Fibroblast of the aortic adventitia (primary cell): ENCODE measurements at places on chromosomes 2 and 18.

DNA sequence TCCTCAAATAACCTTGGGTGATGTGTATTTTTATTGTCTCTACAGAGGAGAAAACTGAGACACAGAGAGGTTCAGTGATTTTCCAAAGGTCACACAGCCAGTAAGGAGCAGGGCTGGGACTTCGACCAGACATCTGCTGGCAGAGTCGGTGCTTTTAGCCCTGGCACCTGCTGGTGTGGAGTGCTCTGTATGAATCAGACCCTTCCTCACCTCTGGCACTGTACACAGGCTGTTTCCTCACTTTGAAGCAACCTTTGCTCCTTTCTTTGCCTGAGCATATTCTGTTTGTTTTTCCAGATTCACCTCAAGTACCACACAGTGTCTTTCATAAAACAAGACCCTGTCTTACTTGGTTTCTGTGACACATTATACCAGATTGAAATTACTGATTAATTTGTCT is 107.9 kb downstream of the DPP10 start:
- DNase-seq: no peak

DNA sequence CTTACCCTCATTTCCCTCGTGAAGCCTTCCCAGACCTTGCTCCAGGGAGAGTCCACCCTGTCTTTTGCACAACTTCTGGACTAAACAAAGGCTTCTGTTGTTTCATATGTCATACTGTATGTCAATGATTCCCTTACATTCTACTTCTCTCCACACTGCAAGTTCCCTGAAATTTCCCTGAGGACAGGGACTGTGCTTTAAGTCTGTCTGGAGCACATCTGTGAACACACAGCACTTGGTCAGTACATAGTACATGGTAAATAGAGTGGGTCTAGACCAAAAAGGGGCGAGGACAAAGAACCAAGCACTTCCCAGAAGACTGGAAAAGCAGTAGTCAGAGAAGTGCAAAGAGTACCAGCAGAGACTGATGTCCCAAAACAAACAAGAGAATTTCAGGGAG is 23.7 kb upstream of the IMPA2 start:
- DNase-seq: no peak

- DNase-seq: no peak
Observed at GRCh38 chr2:156129227-156129626, 203.3 kb downstream of the NR4A2 start.

- DNase-seq: peak; percentile 100
Observed at GRCh38 chr2:237291138-237291792, 122.7 kb downstream of the COL6A3 start.

DNA sequence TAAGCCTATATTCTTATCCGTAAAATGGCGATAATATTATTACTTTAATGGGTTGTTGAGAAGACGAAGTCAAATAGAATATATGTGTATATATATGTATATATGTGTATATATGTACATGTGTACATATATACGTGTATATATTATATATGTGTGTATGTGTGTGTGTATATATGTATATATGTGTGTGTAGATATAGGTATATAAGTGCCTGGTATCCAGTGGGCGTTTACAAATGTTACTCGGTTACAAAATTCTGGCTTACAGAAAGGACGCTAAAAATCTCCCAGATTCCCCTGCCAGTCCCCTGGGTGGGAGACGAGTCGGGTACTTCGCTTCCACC is 295 bp upstream of the MTX2 start:
- no peak for DNase-seq

DNA sequence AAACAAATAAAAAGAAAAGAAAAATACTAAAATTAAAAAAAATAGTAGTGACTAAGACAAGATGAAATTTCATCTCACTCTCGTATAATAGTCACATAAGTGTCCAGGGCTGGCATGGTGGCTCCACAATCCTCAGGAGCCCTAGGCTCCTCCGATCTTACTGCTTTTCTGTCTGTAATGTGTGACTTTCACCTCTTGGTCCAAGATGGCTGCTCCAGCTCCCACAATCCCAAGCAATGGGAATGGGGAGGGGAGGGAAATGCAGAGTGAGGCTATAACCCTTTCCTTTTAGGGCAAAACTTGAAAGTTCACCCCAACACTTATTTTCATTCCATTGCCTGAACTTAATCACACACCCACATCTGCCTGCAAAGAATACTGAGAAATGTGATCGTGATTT is 90.4 kb downstream of the MOGAT1 start:
- DNase-seq: no peak

DNA sequence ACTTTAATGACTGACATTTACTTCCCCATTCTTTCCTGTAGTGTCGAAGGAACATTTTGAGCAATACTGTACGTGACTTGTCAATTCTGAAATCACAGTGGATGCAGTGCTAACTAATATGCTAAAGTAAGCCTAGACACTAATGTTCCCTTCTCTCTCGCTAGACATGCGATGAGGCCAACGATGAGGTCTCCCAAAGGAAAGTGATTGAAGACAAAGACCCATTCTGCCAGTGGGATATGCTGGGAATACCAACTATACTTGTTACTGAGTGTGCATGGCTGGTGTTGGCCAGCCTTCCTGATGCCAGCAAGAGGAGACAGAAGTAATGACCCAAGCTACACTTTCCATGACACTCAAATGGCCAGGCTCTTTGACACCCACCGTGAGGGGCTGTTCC is 2.5 kb upstream of the SERPINE2 start:
- no peak for DNase-seq

GRCh38 chr2:42339191-42339912 is 21.7 kb downstream of the COX7A2L start:
- DNase-seq: no peak

GRCh38 chr2:174606336-174606735 is 8.7 kb upstream of the WIPF1 start:
- peak; percentile 78 for DNase-seq

- peak; percentile 45 for DNase-seq
Observed at GRCh38 chr2:237614151-237614720, 13.2 kb upstream of the LRRFIP1 start.

DNA sequence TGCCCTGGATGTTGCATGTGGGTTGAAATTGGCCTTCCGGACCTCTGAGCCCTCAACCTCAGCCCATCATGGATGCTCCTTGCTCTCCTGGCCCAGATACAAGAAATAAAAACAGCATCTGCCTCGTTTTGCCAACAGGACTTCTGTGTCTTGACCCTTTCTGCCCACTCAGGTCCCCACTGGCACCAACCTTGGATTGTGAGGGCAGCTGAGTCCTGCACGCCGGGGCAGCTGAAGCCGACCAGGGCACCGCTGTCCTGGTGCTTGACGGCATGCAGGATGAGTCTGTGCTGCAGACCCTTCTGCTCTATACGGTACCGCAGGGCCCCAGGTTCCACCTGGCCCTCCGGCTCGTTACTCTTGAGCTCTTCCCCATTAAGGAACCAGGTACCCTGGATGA is 4.7 kb downstream of the OBSL1 start:
- DNase-seq: no peak

DNA sequence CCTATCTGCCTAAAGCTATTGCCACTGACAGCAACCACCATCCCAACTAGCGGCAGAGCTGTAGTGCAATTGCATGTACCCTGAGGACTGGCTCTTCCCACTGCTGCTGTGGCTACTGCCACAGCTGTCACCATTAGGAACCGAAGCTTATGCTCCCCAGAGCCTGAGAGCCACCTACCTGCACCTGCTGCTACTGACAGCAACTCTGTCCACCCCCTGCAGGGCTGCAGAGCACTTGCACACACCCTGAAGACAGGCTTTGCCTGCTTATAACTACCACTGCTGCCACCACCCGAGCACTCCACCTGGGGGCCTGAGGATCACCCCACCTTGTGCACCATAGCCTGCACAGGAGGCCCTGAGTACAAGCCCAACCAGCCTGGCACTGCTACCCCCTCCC is 217.6 kb upstream of the FOSL2 start:
- DNase-seq: no peak

GRCh38 chr2:224843141-224843540 is 127.0 kb upstream of the CCDC195 start:
- peak; percentile 6 for DNase-seq

DNA sequence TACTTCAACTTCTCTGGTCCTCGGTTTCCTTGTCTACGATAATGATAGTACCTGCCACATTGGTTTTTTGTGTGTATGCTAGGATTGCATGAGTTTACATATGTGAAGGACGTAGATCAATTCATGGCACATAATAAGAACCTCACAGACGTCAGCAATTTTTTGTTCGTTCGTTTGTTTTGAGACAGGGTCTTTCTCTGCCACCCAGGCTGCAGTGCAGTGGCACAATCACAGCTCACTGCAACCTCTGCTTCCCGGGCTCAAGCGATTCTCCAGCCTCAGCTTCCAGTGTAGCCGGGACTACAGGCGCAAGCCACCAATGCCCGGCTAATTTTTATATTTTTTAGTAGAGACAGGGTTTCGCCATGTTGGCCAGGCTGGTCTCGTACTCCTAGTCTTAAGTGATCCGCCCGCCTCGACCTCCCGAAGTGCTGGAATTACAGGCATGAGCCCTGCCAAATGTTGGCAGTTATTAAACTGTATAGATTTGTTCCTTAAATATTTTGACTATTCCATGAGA is 756 bp upstream of the SLC35F5 start:
- DNase-seq: no peak

DNA sequence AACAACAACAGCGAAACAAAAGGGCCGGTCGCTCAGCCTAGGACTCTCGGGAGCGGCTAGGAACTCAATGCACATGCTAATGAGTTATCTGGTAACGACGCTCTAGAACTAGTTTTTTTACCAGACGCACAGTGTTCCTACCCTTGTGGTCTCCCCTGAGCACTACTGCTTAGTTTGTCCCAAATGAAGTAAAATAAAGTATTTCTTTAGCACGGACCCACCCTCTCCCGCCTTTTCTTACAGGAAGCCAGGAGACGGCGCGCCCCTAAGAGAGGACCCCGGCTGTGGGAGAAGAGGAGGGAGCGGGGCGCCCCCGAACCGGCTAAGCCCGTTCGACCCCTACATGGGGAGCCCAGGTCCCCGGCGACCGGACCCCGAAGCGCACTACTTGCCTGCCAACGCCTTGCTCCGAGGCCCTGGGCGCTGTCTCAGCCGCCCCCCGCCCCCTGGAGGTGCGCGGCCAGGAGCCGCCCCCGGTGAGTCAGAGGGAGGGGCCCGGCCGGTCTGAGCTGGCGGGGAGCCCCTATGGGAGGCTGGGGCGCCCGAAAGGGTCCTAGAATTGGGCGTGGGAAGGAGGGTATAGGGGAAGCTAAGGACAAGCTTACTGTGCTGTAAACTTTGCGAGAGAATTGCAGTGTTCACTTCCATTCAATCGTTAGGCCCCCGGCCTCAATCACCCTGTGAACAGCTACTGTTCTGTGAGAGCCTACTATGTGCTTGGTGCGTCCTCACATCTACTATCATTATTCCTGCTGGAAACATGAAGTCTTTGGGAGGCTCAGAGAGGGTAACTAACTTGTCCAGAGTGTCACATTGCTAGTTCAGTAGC is 3.6 kb upstream of the CAPG start:
- peak; percentile 50 for DNase-seq

GRCh38 chr2:1581965-1582625 is 162.2 kb downstream of the PXDN start:
- DNase-seq: no peak

- DNase-seq: peak; percentile 93
Observed at GRCh38 chr2:133434959-133435668, 133.1 kb downstream of the NCKAP5 start.
